Mucosa of gallbladder (tissue), 1 donor: ENCODE measurements at places on chromosomes 2 and 18. TPM values are rescaled to one million over a fixed set of nuclear protein-coding genes. Genes with fewer than 3 reads are reported as not detected.

Gene DYNAP
- total RNA-seq = not detected

Gene TXNL4A
- total RNA-seq = 76.7 TPM

- no peak for DNase-seq
These were observed 68.1 kb downstream of the BOD1L2 start for GRCh38 chr18:57214976-57215375.

- DNase-seq = no peak
These were observed 202.1 kb downstream of the SH3RF3 start for GRCh38 chr2:109331081-109331480.

DNA sequence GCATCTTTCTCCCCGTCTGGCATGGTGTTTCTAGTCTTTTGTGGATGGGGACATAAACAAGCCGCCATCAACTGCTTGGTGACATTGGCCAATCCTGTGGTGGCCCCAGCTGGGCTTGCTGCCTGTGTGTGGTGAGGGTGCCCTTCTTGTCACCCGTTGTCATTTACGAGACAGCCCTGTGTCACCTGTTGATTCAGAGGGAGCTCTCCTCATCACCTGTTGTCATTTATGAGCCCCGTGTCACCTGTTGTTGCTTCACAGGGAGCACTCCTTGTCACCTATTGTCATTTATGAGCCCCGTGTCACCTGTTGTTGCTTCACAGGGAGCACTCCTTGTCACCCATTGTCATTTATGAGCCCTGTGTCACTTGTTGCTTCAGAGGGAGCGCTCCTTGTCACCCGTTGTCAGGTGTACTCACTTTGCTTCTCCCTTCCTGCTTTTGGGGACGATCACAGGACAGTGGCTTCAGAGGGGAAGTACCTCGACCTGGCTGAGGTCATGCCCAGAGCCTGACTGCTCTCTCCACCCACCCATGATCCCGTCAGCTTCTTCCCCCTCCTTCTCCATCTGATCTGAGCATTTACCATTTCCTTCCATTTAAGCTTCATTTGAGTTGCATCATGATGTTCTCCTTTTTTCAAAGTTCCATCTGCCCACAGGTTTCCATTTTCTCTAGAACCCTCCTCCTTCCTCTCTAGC is 29.1 kb downstream of the HPCAL1 start:
- peak; percentile 30 for DNase-seq

GRCh38 chr18:76686737-76687231 is 135.6 kb upstream of the ZNF236 start:
- DNase-seq = peak; percentile 69

DNA sequence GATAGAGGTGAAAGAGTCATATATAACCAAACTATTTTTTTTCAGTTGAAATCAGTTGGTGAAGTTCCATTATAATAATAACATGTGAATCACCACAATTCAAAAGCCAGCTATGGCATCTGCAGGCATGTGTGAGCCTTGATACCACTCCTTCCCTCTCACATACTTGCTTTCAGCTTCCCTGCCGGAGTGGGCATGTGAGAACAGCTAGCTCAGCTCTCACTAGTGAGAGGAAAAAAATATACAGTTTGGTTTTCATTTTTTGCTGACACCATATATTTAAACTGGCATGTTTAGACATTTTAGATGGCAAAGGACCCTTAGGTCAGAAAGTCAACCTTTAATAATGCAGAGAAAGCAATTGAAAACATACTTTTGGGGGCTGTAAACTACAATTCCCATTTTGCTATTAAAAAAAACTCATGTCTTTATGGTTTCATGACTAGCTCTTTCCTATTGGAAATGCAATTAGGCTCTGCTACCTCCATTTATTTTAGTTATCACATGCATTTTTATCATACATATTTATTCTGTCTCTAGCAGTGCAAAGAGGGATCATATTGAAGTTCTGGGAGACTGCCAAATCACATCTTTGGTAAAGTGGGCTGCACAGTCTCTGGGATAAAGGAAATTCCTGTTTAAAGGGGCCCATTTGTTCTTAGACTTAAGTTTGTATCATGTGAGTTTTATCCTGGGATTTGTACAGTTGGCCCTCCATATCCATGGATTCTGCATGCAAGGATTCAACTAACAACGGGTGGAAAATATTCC is 33.2 kb upstream of the SLC40A1 start:
- DNase-seq = no peak

GRCh38 chr2:137287913-137288639 is 522.7 kb downstream of the THSD7B start:
- no peak for DNase-seq

GRCh38 chr2:217058791-217059755 is 199.2 kb upstream of the TNP1 start:
- no peak for DNase-seq

DNA sequence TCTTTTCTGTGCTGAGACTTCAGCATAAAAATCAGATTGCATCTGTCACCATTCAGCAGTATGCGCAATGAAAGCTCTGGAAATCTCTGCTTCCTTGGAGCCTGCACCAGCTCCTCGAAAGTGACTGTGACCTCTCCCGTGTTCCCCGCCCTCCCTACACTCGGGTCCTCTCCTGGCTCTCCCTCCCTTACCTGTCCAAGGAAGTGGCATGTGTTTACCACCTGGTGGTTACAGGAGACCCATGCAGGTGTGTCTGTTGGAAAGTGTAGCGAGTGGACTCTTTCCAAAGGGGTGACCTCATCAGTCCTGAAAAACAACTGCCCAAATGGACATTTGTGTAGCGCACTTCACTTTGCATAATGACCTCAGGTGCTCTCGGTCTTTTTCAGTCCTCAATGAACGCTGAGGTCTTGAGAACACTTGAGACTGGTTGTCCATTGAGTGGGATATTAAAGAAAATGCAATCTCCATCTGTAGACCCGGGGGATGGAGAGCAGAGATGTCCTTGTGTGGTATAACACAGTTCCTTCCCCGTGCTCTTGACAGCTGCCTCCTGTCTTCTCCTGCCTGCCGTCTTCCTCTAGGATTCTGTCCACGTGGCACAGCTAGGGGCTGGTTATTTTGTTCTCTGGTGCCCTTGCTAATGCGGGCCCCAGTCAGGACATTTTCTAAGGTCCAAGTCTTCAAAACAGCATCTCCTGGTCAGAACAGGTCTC is 133.2 kb downstream of the ACKR3 start:
- no peak for DNase-seq
